ENCODE measurements at places on chromosomes 1 and 21.
A peak's percentile ranks its signal among the peaks of the same experiment; 100 is the strongest.

DNA sequence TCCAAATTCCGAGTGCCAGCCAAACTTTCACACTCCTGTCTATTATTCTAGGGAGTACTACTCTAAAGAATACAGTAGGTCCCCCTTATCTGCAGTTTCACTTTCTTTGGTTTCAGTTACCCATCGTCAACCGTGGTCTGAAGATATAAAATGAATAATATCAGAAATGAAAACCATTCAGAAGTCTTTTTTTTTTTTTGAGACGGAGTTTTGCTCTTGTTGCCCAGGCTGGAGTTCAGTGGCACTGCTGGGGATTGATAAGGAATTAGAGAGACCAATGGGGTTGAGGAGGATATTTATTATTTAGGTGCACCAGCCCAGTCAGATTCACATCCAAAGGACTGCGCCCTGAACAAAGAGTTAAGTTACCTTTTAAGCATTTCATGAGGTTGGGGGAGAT lies 52.9 kb upstream of the SRSF10 start:
- DNase-seq: no peak

- DNase-seq: no peak
Observed at GRCh38 chr21:41977034-41977950, 23.5 kb upstream of the C2CD2 start.

DNA sequence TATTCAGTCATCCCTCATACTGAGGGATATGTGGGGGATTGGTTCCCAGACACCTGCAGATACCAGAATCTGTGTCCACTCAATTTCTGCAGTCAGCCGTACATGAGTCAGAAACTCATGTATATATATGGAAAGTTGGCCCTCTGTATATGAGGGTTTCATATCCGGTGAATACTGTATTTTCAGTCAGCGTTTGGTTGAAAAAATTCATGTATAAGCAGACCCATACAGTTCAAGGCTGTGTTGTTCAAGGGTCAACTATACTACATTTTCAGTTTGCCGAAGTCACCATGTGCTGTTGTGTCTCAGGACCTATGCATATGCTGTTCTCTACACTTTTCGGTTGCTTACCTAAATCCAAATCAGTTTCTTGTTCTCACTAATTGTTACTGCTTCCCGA lies 10.5 kb downstream of the AXDND1 start:
- no peak for DNase-seq

GRCh38 chr1:234821840-234822239 lies 211.9 kb upstream of the IRF2BP2 start:
- DNase-seq: no peak

GRCh38 chr1:242055749-242056320 lies 56.9 kb upstream of the MAP1LC3C start:
- DNase-seq: peak; percentile 5

DNA sequence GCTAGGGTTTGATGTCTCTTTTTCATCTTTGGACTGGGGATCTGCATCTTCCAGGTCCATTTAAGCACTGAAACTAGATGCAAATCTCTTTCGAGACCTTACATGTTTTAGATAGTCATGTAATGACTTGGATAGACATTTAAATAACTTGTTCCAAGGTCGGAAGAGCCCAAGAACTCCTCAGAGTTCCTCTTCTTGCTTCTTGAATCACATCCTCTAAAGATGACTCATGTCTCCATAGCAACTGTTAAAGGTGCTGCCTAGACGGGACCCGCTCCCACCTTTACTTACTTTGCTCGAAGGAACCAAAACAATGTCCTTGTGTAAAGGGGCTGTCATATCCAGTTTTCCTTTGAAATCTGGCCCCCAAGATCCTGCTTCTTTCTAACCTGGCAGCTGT lies 130.0 kb downstream of the EDEM3 start:
- DNase-seq: no peak

- DNase-seq: no peak
Observed at GRCh38 chr21:37100316-37100715, 27.3 kb downstream of the TTC3 start.

- no peak for DNase-seq
Observed at GRCh38 chr1:86339014-86339812, 56.9 kb downstream of the ODF2L start.
